ENCODE measurements at places on chromosomes 11 and 22.

GRCh38 chr22:49330421-49331222 is 497.1 kb downstream of the BRD1 start:
- DNase-seq: peak; percentile 30

DNA sequence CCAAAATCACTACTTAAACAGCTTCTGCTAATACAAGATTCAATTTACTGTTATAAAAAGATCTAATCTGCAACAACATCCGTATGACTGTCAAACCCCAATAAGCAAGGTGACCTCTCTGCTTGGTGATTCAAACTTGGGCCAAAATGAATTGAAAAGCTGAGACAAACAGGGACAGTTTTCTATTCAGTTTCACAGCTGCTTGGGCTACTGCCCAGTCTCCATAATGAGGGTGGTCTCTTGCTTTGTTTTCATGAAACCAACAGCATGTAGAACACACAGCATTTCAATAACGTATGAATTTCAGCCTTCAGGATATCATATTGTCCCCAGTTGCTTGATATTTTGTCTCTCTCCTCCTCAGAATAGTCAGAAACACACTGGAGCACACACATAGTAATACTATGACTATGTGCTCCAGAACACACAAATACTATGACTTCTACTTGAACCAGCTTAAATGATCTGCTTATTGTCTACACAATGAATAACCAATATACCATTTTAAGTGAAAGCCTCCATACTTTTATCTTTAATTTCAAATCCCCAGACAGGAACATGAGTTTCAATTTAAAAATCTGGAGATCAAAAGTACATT is 285.0 kb downstream of the TTC28 start:
- no peak for DNase-seq

DNA sequence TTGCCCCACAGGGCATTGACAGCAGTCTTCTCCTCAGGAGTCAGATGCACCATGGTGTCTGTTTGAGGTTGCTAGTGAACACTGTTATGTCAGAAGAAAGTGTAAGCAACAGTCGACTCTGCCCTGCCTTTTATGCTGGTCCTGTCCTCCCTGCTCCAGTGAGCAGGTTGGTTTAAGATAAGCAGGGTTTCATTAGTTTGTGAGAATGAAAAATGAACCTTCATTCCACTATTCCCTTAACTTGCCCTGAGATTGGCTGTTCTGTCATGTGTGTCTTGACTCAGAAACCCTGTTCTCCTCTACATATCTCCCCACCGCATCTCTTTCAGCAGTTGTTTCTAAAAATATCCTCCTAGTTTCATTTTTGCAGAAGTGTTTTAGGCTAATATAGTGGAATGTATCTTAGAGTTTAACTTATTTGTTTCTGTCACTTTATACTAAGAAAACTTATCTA is at the start of gene HBD:
TSS of gene HBD (minus strand) at position 103 of the 454 bp plus-strand sequence. CDS start at position 53, 50 bp downstream.
- DNase-seq: no peak

DNA sequence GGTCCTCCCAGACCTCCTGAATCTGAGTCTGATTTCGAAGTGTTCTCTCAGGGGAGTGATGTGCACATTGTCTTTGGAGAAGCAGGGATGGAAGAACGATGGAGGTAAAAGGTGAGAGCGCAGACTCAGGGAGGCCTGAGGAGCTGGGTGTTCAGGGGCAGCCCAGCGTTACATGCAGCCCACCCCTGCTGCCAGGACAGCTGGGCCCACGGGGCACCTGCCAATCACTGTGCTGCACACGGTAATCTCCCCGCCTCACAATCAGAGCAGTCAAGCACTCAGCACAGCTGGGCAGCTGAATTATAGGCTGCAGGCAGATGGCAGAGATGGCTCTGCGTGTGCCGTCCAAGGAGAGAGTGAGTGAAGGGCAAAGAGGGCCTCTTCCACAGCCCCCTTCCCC is 17.9 kb upstream of the HTR3A start:
- no peak for DNase-seq

DNA sequence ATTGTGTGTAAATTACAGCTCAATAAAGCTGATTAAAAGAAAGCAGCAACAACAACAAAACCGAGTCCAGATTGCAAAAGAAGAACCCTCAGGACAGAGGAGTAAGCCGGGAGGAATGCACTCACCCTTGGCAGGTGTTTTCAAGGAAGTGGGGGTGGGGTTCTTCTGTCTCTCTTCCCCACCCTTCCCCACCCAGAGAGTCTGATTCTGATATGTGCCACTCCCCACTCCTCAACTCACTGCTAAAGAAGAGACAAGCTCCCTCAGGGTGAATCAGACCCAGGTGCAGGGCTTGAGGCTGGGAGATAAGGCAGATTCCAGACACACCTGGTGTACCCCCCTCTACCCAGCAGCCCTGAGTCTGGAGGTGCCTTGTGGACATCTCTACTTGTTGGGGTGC is 38.4 kb upstream of the PHF21A start:
- no peak for DNase-seq

DNA sequence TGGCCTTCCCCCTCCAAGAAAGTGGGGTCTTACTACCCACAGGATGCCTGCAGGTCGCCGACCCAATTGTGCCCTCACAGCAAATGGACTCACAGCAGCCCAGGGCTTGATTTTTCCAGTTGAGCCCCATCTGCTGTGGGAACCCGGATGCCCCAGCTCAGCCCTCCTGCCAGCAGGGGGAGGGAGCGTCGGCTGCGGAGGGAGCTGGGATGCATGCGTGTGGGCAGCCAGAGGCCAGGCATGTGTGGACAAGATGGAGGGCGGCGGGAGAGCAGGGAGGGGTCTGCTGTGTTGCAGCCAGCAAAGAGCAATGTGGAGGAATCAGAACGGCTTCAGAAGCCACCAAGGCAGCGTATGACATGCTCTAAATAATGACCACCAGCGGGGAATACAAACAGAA is 41.0 kb upstream of the EIF3D start:
- no peak for DNase-seq

DNA sequence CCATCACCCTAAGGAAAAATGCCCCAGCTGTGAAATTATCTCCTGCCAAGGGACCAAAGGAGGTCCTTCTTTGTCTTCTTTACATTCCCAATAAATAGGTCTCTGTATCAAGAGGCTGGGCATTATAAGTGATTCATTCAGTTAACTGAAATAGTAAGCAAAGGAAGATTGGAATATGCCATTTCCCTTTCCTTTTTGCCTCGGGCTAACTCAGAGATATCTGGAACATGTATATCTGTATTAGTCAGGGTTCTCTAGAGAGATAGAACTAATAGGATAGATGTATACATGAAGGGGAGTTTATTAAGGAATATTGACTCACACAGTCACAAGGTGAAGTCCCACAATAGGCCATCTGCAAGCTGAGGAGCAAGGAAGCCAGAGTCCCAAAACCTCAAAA is 15.3 kb upstream of the CWF19L2 start:
- no peak for DNase-seq

GRCh38 chr11:71194710-71195109 is 57.7 kb downstream of the SHANK2 start:
- no peak for DNase-seq

GRCh38 chr11:33712436-33712835 is 11.8 kb upstream of the C11orf91 start:
- DNase-seq: no peak

DNA sequence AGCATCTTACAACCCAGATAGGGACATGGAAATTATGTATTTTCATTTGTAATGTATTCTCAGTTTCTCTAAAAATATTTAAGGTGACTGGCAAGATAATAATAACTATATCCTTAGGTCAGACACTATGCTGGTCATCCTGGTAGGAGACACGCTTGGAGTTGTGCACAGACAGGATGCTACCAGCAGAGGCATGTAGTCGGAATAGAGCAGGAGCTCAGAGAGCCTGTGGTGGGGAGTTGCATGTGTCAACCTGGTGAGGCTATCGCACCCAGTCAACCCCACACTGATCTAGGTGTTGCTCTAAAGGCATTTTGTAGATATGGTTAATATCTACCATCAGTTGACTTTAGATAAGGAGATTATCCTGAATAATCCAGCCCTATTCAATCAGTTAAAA is 318.5 kb downstream of the MIAT start:
- DNase-seq: no peak

- DNase-seq: no peak
Observed at GRCh38 chr22:37407856-37408255, 19.4 kb downstream of the ELFN2 start.

DNA sequence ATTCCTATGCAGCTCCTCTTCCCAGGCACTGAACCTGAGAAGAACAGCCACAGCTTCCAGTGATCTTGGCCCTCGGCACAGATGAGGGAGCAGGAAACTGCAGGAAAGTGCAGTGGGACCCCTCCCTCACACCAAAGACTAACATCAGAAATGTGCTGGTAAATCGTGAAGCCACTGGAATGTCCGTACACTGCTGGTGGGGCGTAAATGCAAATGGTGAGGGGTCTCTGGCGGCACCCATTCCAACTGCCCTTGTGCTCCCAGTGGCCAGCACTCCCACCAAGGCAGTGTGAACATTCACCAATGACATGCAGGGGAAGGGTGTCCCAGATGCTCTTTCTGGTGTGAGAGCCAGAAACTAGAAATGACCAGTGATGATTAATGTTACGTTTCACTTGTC is 574.0 kb downstream of the BRD1 start:
- DNase-seq: no peak

GRCh38 chr11:23406131-23406819 is 546.0 kb upstream of the CCDC179 start:
- no peak for DNase-seq

DNA sequence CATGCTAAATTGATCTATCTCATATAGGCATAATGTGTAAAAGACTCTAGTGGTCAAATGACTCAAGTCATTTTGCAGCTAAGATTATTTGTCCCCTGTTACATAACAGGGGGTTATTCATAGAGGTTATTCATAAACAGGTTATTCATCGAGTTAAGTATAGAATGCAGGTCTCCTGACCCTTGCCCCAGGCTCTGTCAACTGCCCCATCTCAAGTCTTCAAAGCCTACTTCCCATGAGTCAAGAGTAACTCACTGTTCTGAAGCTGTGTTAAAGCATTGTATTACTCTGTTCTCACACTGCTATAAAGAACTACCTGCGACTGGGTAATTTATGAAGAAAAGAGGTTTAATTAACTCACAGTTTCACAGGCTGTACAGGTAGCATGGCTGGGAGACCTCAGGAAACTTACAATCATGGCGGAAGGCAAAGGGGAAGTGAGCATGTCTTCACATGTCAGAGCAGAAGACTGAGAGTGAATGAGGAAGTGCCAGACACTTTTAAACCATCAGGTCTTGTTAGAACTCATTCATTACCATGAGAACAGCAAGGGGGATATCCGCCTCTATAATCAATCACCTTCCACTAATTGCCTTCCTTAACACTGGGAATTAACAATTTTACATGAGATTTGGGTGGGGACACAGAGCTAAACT is 226.2 kb upstream of the BLID start:
- DNase-seq: no peak

All from activated CD8-positive, alpha-beta memory T cell treated with anti-CD3 and anti-CD28 coated beads, Interleukin-2, amount 10 ng/mL, durations not matched to agents 7 days and 5 days (primary cell).